ENCODE measurements at places on chromosomes 7 and 10. TPM values are rescaled to one million over a fixed set of nuclear protein-coding genes. Genes with fewer than 3 reads are reported as not detected.

DNA sequence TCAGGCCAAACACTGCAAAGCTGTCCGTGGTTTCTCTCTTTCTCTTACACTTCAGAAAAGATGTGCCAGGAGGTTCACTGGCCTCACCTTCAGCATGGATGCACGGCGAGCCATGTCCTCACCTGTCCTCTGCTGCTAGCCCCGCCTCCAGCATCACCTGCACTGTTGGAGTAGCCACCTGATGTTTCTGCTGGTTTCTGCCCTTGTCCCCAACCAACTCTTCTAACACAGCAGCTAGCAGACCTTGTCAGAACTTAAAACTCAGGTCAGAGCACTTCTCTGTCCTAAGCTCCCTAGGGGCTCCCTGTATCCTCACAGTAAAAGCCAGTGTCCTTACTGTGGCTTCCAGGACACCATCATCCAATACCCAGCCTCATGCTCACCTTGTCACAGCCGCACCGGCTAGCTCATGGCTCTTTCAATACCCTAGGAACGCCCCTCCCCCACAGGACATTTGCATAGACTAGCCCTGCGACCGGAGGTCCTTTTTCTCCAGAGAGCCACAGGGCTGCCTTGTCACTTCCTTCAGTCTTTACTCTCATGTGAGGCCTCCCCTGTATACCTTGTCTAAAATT, 15.2 kb downstream of the PALD1 start:
- H3K4me3 ChIP-seq: no peak overlapping the region
- H3K27me3 ChIP-seq: no peaks in the 10 kb centered on the region
- H3K36me3 ChIP-seq: no peaks in the 10 kb centered on the region

GRCh38 chr10:7824251-7824650, 5.9 kb downstream of the TAF3 start:
- H3K27ac ChIP-seq: no peak overlapping the region
- no peak overlapping the region for H3K4me3 ChIP-seq
- peaks cover 12% of the 10 kb centered on the region for H3K4me1 ChIP-seq
- H3K36me3 ChIP-seq: peaks cover 51% of the 10 kb centered on the region
- no peaks in the 10 kb centered on the region for H3K27me3 ChIP-seq

DNA sequence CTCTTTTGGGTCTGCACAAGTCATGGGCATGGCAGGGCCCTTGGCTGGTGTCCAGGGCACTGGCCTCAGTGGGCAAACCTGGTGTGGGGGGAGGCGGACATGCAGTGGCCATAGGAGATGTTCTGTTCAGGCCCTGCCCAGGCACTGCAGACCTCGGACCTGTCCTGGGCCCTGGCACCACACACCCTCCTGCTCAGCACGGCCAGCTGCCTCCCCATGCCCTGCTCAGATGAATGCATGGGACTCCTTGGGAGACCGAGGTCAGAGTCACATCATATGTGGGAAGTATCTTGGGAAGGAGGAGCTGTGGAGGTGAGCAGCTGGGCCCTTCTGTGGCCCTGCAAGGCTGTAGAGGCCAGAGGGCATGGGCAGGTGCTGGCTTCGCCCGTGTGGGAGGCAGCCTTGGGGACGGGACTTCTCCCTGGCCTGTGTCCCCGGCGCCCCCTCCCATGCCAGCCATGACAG, 130.8 kb downstream of the VIPR2 start:
- no peaks in the 10 kb centered on the region for H3K36me3 ChIP-seq
- H3K27ac ChIP-seq: no peak overlapping the region
- H3K4me1 ChIP-seq: peaks cover 24% of the 10 kb centered on the region
- no peak overlapping the region for H3K4me3 ChIP-seq
- no peak for DNase-seq

DNA sequence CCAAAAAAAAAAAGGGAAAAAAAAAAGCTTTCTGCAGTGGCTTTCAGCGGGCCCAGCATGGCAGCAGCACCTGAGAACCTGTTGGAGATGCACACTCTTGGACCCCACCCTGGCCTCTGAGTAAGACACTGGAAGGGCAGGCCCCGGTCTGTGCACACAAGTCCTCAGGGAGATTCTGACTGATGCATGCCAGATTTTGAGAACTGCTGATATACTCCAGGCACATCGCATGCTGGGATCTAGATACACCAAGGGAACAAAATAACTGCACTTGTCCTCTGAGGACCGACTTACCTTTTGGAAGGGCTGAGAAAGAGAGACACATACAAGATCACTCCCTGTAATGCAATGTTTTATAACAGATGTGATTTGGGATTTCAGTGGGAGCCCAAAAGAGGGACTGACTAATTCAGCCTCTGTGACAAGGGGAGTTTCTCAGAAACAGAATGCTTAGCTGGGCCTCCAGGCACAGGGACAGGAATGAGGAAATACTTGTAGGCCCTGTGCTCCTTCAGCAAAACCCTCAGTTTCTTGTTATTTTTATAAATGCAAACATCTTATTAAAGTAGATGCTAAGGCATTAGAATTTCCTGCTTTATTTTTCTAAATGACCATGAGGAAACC, 8.2 kb downstream of the EGFR start:
- no peak overlapping the region for H3K4me3 ChIP-seq
- H3K27me3 ChIP-seq: no peaks in the 10 kb centered on the region
- H3K36me3 ChIP-seq: no peaks in the 10 kb centered on the region
- H3K4me1 ChIP-seq: peaks cover 55% of the 10 kb centered on the region

DNA sequence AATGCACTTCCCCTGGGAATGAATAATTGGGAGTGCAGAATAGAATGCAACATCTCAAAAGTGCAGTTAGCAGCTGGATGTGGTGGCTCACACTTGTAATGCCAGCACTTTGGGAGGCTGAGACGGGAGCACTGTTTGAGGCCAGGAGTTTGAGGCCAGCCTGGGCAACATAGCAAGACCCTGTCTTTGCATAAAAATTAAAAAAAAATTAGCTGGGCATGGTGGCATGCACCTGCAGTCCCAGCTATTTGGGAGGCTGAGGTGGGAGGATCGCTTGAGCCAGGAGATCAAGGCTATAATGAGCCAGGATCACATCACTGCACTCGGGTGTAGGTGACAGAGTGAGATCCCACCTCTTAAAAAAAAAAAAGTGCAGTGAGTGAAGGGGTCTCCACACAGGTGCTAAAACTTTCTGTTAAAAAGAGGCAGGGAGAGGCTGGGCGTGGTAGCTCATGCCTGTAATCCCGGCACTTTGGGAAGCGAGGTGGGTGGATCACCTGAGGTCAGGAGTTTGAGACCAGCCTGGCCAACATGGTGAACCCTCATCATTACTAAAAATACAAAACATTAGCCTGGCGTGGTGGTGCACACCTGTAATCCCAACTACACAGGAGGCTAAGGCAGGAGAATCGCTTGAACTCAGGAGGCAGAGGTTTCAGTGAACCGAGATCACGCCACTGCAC, 13.5 kb upstream of the ZMIZ1 start:
- H3K27ac ChIP-seq: no peak overlapping the region
- peak; percentile 35 for DNase-seq
- no peak overlapping the region for H3K4me3 ChIP-seq
- H3K4me1 ChIP-seq: no peaks in the 10 kb centered on the region

DNA sequence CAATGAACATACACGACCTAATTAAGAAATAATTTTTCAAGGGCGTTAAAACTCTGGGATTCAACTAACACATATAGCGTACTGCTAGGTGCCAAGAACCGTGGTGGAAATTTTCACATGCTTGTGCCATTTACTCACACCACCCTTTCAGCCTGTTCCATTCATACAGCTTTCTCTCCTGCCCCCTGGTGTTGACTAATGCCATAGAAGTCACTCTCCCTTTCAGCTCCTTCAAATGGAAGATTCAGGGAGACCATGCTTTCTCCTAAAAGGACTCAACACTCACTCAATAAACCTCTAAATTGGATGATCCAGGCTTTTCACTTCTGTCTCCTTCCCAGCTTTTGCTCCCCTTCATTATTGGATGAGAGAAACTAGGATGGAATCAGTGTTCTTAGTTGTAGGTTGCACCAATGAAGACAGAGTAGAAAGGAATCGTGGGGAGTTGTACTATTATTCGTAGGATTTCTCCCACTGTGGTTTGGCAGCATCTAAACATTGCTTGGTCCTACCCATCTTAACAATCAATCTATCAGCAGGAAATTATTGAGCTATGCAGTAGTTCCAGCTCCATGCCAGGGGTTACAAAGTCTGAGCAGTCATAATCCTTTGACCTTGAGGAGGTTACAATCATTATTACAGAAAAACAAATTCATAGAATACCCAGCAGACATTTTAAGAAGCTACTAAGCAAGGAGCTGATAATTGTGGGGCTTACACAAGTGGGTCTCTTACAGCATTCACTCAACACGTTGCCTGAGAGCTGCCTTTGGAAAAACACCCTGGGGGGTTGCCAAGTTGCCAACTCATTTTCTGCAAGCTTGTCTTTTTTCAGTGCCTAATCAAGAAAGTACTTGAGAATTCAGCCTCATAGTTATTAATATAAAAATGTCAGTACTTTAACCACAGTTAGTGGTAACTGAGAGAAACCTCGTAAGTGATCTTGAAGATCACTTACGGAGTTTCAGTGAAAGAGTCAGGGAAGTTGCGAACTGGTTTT, 2.8 kb upstream of the PPP1R3C start:
- H3K27ac ChIP-seq: peak overlapping the region; percentile 92
- peaks cover 7% of the 10 kb centered on the region for H3K4me1 ChIP-seq
- H3K36me3 ChIP-seq: peaks cover 4% of the 10 kb centered on the region
- no peak for DNase-seq

DNA sequence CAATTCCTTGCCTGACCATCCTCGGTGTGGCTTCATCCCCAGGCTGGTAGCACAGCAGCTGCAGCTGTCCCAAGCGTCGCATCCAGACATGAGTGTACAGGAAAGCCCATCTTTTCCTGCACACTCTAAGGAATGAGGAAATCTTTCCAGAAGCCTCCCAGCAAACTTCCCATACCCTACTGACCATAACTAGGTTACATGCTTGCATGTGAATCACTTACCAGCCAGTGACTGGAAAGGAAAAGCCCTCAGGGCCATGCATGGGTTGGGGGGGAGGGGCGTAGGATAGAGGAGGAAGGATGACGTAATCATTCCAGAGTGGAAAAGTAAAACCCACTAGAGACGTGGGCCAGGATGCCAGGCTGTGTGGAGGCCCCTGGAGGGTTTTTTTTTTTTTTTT, 18.9 kb upstream of the ZNF212 start:
- H3K27me3 ChIP-seq: no peaks in the 10 kb centered on the region
- no peak for DNase-seq
- H3K4me1 ChIP-seq: no peaks in the 10 kb centered on the region
- H3K4me3 ChIP-seq: no peak overlapping the region
- H3K27ac ChIP-seq: no peak overlapping the region

- H3K4me3 ChIP-seq: no peak overlapping the region
- H3K36me3 ChIP-seq: no peaks in the 10 kb centered on the region
- DNase-seq: no peak
- H3K27me3 ChIP-seq: no peaks in the 10 kb centered on the region
- H3K4me1 ChIP-seq: no peaks in the 10 kb centered on the region
Measured at GRCh38 chr7:26099236-26099635, 52.8 kb upstream of the NFE2L3 start.

Gene GPR37
- 0.09 TPM for total RNA-seq

GRCh38 chr7:111356941-111357340, 205.4 kb downstream of the IMMP2L start:
- no peak overlapping the region for H3K27ac ChIP-seq
- H3K4me3 ChIP-seq: no peak overlapping the region
- no peaks in the 10 kb centered on the region for H3K27me3 ChIP-seq
- no peak for DNase-seq

Gene FFAR4
- total RNA-seq: not detected

DNA sequence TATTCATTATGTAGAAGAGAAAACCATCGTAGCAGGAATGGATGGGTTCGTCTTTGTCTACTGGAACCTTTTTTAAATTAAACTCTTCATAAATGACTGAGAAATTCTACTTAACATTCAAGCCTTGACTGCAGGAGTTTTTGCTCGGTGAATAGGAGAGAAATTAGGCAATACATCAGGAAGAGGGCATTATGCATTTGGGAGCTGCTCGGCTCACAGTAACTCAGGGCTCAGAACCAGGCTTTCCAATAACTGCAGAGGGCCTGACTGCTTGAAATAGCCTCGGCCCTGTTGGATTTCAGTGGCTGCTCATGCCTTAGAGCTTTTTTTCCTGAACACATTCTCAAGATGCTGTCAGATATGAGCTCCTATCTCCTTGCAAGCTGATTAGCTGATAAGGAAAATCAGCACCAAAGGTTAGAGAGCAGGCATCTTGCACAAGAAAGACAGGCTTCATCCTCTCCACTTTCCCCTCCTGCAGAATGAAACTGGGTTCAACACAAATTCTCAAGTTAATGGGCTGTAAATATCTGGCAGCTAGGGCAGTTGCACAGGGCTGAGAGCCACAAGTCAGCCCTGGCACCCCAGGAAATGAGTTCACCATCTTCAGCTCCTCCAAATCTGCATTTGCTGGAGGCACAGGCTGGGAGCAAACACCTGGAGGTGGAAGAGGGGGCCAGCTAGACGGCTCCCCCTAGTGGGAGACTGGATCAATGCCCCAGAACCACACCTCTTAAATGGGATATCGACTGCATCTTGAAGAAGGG, 24.3 kb downstream of the TECTB start:
- H3K4me3 ChIP-seq: no peak overlapping the region
- H3K27me3 ChIP-seq: no peaks in the 10 kb centered on the region
- H3K36me3 ChIP-seq: no peaks in the 10 kb centered on the region
- DNase-seq: peak; percentile 24
- H3K4me1 ChIP-seq: no peaks in the 10 kb centered on the region

Gene LRRC17
- total RNA-seq: 0.84 TPM

DNA sequence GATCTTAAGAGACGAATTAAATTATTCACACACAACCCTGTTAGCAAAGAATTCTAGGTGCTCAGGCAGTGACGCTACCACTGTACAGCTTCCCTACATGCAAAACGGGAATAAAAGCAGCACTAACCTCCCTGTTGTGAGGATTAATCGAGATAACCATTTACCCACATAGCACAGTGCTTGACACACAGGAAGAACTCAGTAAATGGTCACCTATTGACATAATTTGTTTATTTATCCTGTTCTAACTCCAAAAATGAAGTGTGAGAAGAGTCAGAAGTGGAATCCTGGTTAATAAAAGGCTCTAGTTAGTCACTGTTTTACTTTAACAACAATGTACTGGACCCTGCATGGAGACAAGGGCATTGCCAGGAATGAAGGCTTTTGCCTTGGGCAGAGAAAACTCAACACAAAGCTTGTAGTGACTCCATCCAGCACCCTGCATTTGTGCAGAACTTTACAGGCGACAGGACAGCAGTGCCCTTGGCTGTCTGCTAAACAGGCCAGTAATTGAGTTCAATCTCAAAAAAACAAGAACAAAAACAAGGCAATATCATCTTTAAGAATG, 103.8 kb downstream of the SORBS1 start:
- H3K27ac ChIP-seq: no peak overlapping the region
- peaks cover 32% of the 10 kb centered on the region for H3K4me1 ChIP-seq
- no peaks in the 10 kb centered on the region for H3K36me3 ChIP-seq
- H3K4me3 ChIP-seq: no peak overlapping the region
- DNase-seq: no peak
- H3K27me3 ChIP-seq: no peaks in the 10 kb centered on the region

All from psoas muscle (tissue), 8 donors.